ENCODE measurements at places on chromosomes 7 and 10.
A peak's percentile ranks its signal among the peaks of the same experiment; 100 is the strongest.

DNA sequence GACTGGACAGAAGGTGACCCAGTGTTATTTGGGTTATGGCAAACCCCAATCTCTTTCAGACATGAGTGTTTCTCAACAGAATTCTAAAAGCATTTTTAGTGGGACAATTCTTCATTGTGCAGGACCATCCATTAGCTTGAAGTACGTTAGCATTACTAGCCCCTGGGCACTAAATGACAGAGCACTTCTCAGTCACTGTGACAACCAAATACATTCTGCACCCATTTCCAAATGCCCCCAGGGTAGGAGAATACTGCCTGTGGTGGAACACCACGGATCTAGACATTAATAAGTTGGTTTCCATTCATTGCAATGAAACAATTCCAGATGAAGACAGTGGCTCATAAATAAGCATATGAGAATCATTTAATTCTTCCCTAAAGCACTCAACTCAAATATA, 102.4 kb upstream of the FRMD4A start:
- DNase-seq, result no peak

- no peak for DNase-seq
Observed at GRCh38 chr10:44500451-44500850, 115.6 kb upstream of the CXCL12 start.

DNA sequence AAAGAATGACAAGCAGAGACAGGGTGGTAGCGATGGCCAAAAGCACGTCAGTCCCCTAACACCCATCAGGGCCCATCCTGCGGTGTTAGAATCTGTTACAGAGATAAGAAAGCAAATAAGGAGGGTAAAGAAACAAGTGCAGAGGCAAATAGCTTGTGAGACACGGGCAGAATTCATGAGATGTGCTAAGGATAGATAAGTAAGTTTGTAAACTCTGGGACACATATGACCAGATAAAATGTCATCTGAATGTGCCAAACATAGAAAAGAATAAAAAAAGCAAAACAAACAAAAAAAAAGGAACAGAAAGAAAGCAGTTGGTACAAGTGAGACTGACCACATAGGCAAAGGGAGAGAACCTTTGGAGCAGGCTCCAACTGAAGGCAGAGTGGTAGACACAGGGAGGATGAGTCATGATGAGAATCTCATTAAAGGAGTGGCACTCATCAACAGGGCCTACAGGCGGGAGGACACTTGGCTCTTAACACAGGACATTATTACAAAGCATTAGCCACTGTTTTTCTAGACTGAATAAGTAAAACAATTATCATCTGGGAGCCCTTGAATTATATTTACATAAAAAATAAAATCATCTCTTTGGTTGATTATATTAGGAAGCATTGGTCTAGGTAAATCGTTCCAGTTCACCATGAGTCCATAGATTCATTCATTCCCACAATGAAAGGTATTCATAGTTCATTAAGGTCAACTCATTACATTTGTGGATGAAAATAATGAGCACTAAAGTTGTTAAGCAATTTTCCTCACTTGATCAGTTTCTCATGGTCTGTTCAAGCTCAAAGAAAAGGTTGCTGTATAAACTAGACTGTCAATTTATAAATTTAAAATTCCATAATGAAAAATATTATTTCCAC, 21.5 kb upstream of the EPHB6 start:
- DNase-seq, result no peak

GRCh38 chr7:18509481-18509880, 13.9 kb downstream of the HDAC9 start:
- DNase-seq, result no peak

DNA sequence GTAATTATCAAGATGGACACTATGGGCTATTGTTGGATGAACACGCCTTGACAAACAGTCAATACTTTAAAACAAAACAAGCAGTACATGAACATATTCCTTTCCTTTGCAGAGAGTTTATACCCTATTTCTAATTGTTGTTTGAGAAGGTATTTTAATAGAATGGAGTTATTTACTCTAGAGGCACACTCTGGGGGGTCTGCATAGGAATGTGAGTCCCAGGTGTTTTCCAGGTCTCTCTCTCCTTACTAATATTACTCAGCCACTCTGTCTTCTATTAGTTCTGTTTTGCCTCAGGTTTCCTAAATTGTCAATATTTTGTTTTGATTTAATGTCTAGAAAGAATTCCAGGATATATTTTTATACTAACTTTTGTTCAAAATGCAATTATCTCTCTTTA, 1091.4 kb downstream of the CNTNAP2 start:
- no peak for DNase-seq

DNA sequence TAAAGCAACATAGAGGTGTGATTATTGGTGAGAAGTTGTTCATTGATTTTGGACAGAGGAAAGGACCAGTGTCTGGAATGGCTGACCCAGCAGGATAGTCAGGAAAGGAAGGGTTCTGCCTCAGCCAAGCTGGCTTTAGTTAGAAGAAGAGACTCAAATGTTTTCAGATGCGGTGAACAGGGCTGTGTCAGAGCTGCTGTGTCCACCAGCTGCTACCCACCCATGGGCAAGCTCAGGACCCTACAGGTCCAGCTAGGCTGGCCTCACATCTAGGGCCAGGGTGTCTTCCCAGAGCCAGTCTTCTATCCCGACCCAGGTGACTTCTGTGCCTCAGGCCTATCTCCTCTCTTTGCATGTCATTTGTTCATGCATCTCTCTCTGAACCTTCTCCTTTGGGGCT, 37.3 kb upstream of the CXCL12 start:
- DNase-seq, result no peak

GRCh38 chr7:44805950-44806349, 9.5 kb downstream of the PPIA start:
- DNase-seq, result no peak

GRCh38 chr7:141698247-141699015, 3.5 kb downstream of the DENND11 start:
- DNase-seq, result no peak

GRCh38 chr10:29136411-29136810, 152.5 kb upstream of the LYZL1 start:
- DNase-seq, result no peak

DNA sequence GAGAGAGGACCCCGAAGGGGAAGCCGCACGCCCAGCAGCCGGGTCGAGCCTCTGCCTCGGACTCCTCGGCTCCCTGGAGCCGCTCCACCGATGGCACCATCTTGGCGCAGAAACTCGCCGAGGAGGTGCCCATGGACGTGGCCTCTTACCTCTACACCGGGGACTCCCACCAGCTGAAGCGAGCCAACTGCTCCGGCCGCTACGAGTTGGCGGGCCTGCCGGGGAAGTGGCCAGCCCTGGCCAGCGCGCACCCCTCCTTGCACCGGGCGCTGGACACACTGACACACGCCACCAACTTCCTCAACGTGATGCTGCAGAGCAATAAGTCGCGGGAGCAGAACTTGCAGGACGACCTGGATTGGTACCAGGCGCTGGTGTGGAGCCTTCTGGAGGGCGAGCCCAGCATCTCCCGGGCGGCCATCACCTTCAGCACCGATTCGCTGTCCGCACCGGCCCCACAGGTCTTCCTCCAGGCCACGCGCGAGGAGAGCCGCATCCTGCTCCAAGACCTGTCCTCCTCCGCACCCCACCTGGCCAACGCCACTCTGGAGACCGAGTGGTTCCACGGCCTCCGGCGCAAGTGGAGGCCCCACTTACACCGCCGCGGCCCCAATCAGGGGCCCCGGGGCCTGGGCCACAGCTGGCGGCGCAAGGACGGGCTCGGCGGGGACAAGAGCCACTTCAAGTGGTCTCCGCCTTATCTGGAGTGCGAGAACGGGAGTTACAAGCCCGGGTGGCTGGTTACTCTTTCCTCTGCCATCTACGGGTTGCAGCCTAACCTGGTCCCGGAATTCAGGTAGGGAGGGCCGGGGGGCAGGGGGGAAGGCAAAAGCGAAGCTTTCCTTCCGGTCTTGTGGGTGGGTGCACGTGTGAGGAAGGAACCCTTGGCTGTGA, 973 bp downstream of the GPR158 start:
- DNase-seq, result peak; percentile 7

DNA sequence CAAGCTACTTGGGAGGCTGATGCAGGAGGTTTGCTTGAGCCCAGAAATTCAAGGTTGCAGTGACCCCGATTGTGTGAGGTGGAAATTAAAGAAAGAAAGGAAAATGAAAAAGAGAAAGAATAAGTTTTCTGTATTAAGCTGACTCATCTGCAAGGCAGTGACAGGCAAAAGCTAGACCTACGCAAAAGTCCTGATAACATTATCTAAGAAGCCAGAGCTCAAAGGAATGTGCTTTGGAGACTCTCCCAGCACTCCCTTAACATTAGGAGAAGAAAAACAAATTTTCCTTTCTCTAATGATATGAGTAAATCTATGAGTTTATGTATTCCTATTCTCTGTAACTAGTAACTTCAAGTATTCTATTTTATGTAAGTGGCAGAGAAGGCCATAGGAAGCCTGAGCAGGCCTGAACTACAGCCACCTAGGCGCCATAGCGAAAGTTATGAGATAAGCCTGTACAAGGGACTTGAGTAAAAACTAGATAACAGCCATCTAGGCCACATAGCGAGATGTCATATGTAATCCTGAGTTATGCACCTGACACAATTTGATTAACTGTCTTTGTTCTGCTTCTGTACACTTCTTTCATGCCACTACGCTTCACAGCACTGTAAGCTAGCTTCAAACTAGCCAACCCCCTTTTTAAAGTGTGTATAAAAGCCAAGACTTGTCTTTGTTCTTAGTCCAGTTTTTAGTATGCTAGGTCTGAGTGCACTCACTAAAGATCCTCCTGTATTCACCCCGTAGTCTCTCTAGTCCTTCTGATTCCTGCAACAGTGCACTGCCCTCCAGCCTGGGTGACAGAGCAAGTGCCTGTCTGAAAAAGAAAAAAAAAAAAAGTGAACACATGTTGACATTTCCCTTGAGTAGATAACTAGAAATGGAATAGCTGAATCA, 9.4 kb upstream of the ZWINT start:
- DNase-seq, result no peak

DNA sequence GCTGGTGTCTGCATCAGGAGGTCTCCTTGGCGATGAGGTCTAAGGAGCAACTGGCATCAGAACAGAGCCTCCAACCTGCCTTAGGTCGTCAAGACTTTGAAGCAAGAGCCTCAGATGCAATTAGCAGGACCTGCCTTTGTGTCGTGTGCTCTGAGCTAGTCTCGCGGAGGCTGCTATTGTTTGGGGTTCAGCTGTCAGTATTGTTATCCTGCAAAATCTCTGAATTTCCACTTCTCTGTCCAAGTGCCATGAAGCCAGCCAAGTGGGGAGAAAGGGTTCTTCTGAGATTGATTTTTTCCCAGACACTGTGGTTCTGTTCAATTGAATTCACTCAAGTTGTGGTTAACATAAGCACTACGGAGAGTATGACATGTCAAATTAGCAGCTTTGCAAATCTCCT, 78.7 kb downstream of the ADARB2 start:
- no peak for DNase-seq

GRCh38 chr7:129780974-129781927, 169.7 kb downstream of the NRF1 start:
- peak; percentile 97 for DNase-seq

DNA sequence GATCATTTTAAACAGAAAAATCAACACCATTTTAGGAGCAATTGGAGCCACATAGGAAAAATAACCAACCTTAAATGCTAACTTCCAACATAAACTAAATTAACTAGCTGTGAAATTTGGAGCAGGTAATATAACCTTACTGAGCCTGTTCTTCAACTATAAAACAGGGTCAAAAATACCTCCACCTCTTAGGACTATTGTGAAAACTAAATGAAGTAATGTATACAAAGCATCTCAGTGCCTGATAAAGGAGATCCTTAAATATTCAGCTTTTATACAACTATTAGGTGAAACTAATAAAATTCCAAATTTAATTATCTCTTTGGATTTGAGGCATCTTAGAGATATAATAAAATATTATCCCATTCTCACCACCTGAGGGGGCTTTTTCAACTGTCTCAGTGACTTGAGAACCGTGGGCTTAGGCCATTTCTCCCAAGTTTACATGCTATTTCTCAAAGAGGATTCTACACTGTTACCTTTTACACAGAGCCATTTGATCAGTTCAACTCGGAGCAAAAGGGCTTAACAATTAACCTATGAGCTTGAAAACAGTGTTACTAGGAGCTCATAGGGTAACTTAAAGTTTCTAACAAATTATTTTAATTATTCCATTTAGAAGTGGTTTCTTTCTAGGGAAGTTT, 165.0 kb upstream of the ASAH2 start:
- no peak for DNase-seq

- no peak for DNase-seq
Observed at GRCh38 chr7:16080131-16080530, 341.2 kb downstream of the CRPPA start.

GRCh38 chr7:45084901-45085618, 3.7 kb downstream of the NACAD start:
- no peak for DNase-seq

- DNase-seq, result no peak
Observed at GRCh38 chr10:52785418-52785817, 12.8 kb upstream of the MBL2 start.

- DNase-seq, result no peak
Observed at GRCh38 chr10:1526436-1527055, 210.8 kb downstream of the ADARB2 start.
